ENCODE measurements at places on chromosomes 7 and 10.

- DNase-seq = no peak
Observed at GRCh38 chr7:99693427-99694200, 13.8 kb upstream of the CYP3A5 start.

GRCh38 chr10:59625721-59626522 lies 83.7 kb downstream of the SLC16A9 start:
- DNase-seq = no peak

DNA sequence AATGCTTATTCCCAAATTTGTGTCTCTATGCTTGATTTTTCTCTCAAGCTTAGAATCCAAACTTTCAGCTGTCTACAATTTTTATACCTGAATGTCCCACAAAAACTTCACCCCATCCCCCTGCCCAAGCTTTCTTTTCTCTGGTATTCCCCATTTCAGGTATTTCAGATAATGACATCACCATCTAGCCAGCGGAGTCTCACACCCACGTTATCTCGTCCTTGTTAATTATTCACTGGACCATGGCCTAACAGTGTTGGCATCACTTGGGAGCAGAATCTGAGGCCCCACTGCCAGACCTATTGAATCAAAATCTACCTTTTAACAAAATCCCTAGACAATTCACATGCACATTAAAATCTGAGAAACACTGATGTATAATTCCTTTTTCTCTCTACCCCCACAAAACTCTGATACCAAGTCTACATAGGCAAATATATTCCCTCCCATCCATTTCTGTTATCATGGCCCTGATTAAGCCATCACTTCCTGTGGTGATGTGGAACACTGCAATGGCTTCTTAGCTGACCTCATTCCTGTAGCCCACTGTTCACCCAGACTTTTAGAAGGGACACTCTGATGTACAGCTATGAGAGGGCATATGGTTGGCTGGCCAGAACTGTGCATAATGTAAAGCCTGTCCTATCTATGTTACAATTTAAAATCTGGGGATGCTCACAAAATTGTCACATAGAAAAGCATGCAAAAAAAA lies 31.4 kb downstream of the ZNF438 start:
- DNase-seq = no peak

GRCh38 chr7:131067220-131067619 lies 260.5 kb upstream of the MKLN1 start:
- no peak for DNase-seq
